ENCODE measurements at places on chromosomes 7 and 10.

DNA sequence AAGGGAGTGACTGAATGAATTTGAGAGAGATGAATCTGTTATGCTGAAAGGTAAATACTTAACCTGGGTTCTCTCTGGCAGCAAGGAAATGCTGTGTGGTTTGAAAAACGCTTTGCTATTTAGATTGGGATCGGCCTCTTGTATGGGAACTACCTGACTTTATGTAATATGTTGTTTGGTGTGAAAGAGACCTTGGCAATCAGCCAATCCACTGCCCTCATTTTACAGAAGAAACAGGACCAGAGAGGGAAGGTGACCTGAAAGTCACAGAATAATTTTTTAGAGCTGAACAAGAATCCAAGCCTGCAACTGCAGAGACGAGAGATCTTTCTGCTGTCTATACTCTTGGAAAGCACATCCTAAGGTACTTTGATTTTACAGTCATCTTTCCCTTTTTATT lies 1.0 kb downstream of the BUD31 start:
- DNase-seq, result no peak

DNA sequence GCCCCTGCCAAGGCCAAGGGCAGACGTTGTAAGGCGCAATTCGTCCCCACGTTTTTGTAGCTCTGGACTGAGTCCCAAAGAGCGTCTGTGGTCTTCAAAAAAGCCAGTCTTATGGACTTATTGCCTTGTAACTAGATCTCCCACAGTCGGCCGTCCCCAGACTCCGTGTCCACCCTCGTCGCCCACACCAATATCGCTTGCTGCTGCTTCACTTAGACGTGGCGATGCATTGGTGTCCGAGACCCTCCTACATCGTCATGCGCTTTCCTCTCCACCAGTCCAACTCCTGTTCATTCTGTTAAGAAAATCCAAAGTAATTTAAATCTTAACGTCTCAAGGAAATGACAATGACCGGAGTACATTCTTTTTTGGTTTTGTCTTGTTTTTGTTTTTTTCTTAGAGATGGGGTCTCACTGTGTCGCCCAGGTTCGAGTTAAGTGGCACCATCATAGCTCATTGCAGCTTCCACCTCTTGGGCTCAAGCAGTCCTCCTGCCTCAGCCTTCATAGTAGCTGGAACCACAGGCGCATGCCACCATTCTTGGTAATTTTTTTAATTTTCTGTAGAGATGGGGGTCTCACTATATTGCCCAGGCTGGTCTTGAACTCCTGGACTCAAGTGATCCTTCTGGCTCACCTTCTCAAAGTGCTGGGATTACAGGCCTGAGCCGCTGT lies 851 bp downstream of the KIFBP start:
- no peak for DNase-seq

DNA sequence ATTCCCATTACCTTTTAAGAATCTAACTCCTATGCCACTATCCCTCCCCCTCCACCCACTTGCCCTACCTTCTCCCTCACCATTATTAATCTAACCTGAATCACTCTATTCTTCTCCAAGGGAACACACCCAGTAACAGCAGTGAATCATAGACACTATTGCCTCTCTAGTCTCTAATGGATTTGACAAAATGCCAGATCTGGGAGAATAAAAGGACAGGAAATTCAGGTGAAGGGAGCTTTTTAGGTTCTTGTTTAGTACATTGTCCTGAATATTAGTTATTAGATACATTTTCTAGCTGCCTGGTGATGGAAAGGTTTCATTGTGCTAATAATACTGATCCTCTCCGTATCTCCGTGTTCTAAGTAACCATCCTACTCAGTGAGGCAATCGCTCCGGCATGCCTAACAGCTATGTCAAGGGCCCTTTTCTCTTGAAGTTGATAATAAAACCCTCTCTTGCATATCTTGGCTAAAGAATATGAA lies 4.1 kb upstream of the SFR1 start:
- DNase-seq, result no peak

DNA sequence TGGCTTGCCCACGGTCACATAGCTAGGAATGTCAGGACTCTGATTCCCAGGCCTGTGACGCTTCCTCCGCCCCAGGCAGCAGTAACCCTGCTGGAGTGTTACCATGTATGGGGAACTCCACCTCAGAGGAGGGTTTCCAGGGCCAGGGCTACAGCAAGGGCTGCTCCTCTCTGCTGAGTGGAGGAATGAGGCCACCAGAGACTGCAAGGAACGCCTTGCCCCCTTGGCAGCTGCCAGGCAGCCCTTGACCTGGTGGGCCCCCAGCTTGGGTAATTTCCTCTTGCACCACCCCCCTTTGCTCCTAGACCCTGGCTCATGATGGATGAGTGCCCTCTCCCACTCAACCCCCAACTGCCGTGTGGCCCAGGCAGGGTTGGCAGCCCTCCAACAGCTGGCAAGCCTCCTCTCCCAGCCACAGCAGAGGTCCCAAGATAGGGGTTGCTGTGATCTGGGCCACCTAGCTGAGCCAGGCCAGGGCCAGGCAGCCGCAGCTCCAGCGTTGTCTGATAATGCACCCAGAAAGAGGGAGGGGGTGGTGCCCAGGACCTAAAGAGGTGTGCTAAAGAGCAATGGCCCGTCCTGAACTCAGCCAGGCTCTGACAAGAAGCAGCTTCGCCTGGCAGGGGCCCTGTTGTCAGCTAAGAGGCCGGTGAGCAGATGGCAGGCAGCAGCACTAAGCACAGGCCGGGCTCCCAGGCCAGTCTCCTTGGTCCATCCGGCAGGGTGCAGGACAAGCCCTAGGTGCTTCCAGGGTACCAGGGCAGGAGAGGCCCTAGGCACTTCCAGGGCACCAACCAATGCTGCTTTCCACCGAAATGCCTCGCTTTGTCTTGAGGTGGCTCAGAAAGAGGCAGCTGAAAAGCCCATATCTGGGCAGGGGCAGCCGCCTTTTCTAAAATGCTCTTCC lies 35.4 kb downstream of the DRGX start:
- no peak for DNase-seq

DNA sequence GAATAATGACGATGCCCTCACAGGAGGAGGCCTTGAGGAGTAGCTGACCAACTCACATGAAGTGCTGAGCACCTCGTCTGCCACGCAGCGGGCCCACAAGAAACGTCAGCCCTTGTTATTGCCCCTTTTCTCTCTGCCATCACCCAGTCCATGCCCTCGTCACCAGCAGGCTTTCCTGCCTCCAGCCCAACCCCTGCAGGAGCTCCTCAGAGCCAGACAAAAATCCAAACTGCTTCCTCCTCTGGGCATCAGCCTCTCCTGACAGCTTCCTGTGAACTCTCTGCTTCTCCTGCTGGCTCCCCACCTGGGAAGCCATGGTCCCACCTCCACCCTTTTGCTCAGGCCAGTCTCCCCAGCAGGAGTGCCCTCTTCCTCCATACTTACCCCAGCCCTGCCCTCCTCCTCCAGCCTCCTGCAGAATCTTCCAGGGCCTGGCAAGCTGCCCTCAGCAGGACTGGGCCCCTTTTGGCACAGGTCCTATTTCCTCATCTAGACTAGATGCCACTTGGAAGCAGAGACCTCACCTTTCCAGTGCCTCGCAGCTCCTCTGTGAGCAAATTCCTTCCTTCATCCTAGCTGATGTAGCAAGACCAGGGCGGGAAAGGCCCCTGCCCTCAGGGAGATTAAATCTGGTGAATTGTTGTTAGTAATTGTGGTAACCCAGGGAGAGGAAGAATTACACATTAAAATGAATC lies 115.1 kb downstream of the C10orf105 start:
- no peak for DNase-seq

- DNase-seq, result no peak
Observed at GRCh38 chr7:34825221-34825620, 167.2 kb downstream of the NPSR1 start.

DNA sequence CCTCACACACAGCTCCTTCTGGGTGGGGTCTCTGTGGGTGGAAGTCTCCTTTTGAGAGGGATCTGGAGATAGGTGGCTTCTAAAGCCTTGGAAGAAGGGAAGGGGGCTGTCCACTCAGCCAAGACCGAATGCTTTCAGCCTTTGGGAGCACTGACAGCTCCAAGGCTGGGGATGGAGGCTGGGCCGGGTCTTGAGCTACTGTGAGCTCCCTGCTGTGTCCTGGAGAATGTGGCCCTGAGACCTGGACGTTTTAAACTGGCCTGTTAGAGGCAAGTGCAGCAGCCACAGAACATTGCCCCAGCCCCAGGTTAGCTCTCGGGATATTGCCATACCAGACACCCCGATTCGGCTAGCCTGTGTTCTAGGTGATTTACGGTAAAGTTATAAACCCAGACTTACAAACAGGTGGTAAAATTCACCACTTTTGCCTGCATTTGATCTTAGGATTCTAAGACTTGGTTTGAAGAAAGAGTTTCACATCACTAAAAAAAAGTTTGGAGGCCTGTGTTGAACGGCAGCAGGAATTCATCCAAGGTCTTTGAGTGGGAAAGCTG lies 548.5 kb upstream of the FOXK1 start:
- DNase-seq, result no peak

DNA sequence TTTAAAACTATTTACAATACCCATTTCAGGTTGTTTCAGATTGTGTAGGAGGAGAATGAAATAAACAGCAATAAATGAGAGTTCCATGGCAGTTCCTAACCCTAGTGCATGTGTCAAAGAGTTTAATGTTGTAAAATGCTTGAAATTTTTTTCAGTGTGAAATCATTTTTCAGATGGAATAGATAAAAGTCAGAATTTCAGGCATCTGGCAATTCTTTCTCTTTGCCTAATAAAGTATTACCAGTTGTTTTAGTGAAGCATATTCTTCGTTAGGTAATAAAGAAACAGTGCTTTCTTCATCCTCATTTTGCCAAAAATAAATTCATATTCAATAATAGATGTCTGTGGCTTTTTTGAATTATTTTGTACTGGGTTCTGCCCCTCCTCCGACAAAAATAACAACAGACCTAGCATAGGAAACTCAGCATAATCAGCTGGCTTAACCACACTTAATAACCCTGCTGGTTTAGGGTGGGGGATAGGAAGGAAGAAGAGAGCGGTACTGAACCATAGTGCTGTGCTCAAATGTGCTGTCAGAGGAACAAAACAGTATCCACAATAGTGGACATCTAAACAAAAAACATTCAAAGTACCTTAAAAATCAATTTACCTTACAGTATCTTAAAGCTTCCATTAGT lies 39.1 kb downstream of the MINDY3 start:
- DNase-seq, result no peak

GRCh38 chr7:97601931-97602457 lies 129.9 kb upstream of the TAC1 start:
- DNase-seq, result no peak

Measured in HTR-8/SVneo (cell line).